KBM-7 (cell line): ENCODE measurements at places on chromosomes 4 and X.
A peak's percentile ranks its signal among the peaks of the same experiment; 100 is the strongest.

DNA sequence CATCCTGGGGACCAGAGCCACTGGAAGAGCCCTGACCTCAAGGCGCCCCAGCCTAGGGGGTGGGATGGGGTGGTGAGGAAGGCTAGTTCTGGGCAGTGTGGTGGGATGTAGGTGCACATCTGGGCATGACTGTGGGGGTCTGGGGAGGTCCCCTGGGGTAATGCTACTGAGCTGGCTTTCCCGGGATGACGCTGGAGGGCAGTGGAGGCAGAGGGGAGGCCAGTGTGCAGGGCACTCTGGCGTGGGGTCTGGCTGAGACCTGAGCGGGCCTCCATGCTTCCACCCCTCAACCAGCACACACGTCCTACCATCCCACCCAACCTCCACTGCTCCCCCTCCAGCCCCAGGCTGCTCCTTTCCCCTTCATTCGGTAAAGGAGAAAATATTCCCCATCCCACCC lies 4.8 kb upstream of the SH3BP2 start:
- DNase-seq = no peak

DNA sequence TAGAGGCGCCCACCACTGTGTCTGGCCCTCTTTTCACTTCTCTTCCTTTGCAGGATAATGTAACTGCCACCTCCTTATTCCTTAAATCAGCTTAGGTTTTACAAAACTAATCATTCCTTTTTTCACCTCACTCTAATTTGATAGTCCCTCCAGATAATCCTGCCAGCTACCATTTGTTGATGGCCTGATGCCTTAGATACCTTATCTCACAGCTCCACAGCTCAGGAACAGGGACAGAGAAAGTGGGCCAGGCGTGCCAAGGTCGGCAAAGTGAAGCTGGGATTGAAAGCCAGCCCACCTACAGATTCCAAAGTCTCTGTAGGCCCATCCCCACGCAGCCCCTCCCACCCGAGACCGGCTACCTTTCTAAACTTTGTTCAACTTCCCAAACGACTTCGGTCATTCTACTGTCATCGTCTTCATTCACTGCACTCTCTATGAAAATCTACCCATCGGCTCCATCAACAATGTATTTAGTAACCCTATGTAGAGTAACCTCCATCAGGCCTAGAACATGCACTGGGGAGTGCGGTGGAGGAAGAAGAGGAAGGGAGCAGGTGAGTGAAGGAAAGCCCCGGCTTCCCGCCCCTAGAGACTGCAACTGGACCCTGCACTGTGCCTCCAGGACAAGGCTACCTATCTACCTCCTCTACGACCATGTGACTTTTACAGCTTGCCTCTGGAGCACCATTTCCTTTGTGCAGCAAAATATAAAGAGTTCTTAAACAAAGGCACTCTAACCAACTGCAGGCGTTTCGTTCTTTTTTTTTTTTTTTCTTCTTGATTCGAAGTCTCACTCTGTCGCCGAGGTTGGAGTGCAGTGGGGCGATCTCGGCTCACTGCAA lies 1.5 kb downstream of the CASP6 start:
- DNase-seq = peak; percentile 32

- DNase-seq = no peak
Observed at GRCh38 chr4:163638909-163639308, 144.4 kb downstream of the TMA16 start.

- no peak for DNase-seq
Observed at GRCh38 chrX:118963159-118963558, 11.3 kb upstream of the LONRF3 start.

GRCh38 chr4:100811046-100811445 lies 293.2 kb upstream of the EMCN start:
- no peak for DNase-seq

GRCh38 chrX:96424007-96424406 lies 260.6 kb upstream of the DIAPH2 start:
- DNase-seq = peak; percentile 52

DNA sequence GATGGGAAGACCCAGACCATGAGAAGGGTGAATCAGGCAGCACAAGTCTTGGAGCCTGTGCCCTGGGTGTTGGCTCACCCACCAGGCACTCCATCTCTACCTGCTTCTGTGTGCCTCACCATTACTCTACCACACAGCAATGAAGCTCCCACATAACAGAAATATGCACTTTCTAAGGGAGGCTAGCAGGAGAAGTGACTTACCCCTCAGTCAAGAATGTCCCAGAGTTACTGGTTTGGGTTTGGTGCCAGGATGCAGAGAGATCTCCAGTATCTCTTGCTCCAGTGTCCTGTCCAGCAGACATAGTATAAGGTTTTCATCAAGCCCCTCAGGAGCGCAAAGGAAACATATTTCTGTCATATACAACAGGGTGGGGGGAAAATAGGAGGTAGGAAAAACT lies 11.3 kb upstream of the RAB40A start:
- DNase-seq = no peak

DNA sequence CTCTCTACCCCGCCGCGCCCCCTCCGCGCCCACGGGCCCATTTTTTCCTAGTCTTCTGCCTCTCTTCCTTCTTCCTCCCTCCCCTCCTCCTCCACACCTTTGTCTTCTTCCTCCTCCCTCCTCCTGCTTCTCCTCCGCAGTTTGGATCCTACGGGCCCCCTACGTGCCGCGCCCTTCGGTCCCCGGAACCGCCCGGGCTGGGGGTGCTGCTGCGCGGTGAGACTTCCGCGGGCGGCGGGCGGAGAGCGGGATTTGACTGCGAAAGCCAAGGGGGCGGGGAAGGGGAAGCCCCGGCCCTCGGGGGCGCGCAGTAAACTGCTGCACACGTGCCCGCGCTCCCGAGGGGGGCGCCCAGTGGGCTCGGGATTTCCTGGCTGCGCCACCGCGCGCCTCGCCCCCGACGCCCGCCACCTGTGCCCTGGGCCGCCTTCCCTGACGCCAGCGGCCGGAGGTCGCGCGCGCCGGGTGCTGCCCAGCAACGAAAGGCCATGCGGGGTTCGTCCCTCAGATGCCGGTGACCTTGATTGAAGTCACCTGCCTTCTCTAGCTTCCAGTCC lies 3.3 kb upstream of the NKX3-2 start:
- DNase-seq = peak; percentile 69

- no peak for DNase-seq
Observed at GRCh38 chr4:83335701-83336100, 1.1 kb upstream of the HPSE start.

DNA sequence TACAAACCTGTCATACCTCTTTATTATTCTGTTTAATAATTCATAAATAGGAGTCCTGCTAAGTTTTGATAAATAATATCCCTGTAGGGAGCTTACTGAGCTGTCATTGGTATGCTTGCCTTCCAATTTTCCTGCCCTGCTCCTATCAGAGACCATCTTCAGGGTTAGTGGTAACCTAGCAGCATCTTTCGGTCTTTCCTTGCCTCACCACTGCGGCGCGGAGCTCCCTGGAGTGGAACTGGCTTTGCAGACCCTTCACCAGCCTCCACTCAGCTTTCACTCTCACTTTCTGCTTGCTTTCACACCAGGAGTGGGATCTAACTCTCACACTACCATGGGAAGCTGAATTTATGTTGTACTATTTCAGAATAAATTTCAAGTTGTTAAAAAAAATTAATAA lies 481.7 kb upstream of the ATOH1 start:
- no peak for DNase-seq

- DNase-seq = peak; percentile 50
Observed at GRCh38 chr4:158722291-158722916, 792 bp downstream of the PPID start.

DNA sequence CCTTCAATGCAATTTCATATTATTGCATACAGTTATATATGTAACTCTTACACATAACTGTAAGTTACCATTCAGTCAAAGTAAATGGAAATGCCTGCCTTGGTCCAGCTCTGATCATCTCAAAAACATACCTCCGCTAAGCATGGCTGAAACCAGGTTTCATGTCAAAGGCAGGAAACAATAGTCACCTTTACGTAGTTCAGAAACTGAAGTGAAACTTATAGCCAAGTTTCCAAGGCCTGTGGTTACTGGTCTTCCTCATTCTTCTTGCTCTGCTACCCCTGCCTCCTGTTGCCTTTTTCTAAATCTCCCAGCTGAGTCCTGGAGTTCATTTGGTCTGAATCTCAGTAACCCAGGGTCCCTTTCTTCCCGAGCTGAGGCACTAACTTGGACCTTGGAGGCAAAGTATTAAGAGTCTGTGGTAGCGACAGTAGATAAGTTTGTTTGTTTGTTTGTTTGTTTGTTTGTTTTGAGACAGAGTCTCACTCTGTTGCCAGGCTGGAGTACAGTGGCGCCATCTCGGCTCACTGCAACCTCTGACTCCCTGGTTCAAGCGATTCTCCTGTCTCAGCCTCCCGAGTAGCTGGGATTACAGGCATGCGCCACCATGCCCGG lies 30.8 kb downstream of the DAPP1 start:
- peak; percentile 57 for DNase-seq

DNA sequence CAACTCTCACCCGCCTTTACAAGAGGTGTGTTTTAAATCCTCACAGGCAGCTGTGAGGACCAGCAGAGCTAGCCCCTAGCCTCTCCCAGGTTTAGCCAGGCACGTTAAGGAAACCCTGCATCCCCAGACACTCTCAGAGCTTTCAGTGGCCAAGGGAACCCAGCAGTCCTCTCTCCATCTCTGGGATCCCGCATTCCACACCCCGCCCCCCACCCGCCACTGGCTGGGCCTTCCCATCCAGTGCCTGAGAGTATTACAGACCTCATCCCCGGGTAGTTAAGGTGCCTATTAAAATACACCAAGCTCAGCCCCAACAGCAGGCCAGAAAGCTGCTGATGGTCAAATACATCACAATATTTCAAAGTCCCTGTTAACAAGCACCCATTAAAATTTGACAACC lies 256.2 kb downstream of the BCOR start:
- DNase-seq = no peak

GRCh38 chrX:139766545-139766983 lies 58.6 kb upstream of the MCF2 start:
- peak; percentile 79 for DNase-seq

GRCh38 chrX:70613295-70613694 lies 168.7 kb downstream of the DLG3 start:
- DNase-seq = no peak

DNA sequence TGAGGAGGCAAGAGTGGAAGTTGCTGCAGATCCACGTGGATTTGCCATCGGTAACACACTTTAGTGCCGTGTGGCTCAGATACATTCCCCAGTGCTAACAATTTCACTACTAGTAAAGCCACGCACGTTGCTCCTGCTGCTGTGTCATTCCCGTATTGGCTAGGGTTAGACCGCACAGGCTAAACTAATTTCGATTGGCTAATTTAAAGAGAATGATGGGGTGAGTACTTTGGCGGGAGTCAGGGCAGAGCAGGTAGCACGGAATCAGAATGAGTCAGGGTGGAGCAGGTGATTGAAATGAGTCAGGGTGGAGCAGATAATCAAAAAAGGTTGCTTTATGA lies 1337.5 kb downstream of the FSTL5 start:
- DNase-seq = no peak

DNA sequence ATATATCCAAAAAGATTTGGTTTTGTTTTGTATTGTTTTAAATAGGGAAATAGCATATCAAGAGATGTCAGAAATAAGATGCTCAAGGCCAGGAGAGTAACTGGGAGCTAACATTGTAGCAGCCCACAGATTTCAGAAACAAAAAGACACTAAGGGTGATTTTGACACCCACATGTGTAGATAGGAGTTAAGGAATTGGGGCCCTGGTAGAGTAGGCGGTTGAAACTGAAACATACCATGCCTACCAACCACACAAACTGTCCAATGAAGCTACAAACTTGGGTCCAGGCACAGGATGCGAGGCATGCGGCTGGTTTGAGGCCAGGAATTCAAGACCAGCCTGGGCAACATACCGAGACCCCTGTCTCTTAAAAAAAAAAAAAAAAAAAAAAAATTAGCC lies 6.3 kb upstream of the HSPA4L start:
- no peak for DNase-seq

DNA sequence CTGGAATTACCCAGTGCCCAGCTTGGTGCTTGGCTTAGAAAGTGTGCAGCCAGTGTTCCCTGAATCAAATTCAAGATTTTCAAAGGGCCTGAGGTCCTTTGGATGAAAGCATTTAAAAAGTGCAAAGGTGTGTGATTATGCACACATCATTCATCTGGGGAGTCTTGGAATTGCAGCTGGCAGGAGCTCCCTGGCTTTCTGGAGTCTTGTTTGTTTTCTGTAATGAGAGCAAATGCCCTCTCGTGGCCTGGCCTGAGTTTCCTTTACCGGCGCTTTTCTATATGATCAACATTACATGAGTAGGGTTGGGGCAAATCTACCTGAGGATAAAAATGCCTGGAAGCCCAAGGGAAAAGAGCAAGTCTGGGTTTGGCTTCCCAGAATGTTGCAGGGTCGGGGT lies 24.6 kb upstream of the SORCS2 start:
- DNase-seq = no peak

DNA sequence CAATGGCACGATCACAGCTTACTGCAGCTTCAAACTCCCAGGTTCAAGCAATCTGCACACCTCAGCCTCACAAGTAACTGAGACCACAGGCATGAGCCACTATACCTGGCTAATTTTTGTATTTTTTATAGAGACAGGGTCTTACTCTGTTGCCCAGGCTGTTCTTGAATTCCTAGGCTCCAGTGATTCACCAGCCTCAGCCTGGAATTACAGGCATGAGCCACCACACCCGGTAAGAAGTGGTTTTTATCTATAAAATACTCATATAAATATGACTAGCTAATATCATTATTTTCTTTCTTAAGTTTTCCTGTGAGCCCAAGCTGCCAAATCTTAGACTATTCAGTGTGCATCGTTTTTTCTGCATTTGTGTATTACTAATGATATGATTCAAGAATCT lies 4.4 kb downstream of the SCFD2 start:
- no peak for DNase-seq

DNA sequence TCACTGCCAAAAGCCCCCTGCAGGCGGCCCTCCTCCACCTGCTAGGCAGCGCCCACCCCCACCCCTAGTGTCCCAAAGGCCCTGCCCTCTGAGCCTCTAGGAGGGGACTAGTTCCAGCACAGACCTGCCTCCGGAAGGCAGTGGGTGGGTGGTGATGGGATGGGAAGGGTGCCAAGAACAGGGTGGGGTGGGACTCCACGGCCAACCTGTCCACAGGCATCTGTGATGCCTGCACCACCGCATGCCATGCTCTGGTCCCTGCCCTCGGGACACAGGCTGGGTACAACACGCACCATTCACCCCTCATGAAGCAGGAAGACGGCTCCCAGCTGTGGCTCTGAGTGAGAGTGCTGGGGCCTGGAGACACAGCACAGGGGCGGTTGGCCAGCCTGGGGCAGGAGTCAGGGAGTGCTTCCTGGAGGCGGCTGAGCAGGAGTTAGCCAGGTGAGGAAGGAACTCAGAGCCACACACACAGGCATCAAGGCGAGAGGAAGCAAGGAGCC lies 243.1 kb upstream of the PSAPL1 start:
- no peak for DNase-seq

GRCh38 chr4:130214268-130214667 lies 1118.3 kb downstream of the C4orf33 start:
- DNase-seq = peak; percentile 2
